ENCODE measurements at places on chromosomes 2 and 18. TPM values are rescaled to one million over a fixed set of nuclear protein-coding genes. Genes with fewer than 3 reads are reported as not detected.

- DNase-seq: no peak
These were observed 383.8 kb downstream of the NRXN1 start for GRCh38 chr2:50648041-50648700.

GRCh38 chr2:141317986-141318385 lies 812.8 kb downstream of the LRP1B start:
- no peak for DNase-seq

DNA sequence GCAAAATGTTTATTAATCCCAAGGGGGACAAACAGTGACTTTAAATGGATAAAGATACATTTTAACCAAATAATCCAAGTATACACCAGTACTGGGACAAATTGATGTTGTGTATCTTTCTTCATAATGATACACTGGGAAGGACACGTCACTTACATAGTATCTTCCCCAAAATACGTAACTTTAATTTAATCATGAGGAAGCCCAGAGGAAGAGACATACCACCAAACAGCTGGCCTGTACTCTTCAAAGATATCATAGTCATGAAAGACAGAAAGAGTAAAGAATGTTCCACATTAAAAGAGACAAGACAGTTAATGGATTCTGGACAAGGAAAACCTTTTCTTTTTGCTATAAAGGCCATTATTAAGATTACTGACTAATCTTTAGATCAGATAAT lies 37.1 kb downstream of the AGFG1 start:
- DNase-seq: no peak

DNA sequence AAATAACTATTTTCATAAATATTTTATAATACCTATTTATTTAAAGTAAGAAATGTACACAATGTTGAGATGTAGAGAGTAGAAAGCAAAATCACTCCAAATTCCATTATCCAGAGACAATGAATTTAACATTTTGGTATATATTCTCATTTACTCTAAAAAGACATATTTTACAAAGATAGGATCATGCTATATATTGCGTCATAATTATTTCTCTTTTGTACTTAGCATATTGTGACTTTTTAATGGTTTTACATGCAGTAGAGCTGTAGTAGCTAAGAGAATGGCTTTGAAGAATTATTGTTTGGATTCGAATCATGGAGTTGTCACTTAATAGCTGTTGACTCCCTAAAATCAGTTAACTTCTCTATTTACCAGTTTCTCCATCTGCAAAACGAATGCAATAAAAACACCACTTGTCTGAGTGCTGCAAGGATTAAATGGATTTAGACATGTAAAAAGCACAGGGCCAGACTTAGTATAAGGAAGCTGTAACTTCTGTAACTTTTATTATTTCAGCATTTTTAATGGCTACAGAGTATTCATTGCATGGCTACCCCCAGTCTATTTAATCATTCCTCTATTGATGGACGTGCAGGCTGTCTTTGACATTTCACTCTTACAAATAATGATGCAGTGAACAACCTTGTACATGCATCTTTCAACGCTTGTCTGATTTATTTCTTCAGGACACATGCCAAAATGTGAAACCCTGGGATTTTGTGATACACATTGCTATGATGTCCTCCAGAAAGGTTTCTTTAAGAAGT lies 33.2 kb downstream of the KCNS3 start:
- DNase-seq: no peak

Gene SGPP2
- 1.6 TPM for total RNA-seq

DNA sequence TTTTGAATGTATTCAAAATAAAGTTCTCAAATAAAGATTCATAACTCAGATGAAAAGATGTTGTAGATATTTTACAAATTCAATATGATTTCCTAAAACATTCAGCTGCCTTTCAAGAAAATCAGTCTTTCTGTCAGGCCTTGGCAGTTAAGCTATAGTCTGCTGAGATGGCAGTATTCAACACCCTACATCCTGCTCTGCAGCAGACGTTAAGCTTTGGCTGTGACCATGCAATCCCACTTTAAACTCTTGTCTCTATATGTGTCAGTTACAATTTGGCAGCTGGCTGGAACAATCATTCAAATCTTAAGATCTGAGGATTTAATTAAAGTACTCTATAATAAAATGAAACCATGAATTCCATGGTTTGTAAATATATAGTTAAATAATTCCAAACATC lies 567.3 kb upstream of the ZNF804A start:
- DNase-seq: no peak

DNA sequence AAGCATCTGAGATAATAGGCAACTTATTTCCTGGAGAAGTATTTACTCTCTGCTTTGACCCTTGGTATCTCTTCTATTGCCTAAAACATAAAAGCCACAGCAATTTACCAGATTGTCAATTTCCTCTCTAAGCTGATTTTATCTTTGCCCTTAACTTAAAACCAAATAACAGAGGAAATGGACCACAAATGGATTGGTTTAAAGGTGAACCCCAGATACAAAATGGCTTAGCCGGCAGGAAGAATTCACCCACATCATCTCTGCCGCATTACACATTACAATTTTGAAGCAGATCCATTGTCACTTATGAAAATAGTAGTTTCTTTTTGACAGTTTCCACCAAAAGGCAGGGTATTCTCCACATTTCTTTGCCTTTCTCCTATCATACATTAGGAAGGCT lies 585.8 kb upstream of the CHAC2 start:
- no peak for DNase-seq

DNA sequence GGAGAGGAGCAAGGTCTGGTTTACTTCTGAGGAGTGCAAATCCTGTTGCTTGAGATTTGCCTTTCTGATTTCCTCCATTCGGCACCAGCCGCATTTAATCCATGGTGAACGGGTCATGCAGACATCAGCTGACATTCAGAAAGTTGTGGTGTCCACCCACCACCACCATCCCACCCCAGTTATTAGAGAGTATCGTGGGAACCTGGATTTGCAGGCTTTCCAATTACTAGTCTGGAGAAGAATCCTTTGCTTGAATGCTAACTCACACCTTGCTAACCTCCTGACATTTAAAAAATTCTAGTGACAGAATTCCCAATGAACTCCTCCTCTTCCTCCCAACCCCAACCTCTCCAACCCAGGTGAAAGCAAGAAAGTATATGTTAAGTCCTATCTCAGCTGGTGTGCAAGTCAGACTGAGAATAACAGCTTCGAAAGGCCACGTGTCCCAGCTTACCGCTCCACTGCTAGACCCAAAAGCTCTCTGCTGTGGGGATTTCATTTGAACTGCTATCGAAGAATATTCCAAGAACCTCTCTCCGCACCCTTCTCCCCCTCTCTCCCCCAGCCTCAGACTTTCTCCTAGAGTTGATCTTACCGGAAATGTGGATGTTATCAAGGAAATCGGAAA lies 17.7 kb downstream of the BCL11A start:
- DNase-seq: no peak

Gene AGXT
- 0.34 TPM for total RNA-seq

DNA sequence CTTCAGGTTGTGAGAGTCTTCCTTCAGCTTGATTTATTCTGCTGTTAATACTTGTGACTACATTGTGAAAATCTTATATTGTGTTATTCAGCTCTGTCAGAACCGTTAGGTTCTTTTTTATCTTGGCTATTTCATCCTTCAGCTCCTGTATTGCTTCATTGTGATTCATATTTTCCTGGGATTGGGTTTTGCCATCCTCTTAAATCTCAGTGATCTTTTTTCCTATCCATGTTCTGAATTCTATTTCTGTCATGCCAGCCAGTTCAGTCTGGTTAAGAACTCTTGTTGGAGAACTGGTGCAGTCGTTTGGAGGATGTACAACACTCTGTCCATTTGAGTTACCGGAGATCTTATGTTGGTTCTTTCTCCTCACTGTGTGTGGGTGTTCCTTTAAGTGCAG lies 19.1 kb downstream of the MSTN start:
- no peak for DNase-seq

DNA sequence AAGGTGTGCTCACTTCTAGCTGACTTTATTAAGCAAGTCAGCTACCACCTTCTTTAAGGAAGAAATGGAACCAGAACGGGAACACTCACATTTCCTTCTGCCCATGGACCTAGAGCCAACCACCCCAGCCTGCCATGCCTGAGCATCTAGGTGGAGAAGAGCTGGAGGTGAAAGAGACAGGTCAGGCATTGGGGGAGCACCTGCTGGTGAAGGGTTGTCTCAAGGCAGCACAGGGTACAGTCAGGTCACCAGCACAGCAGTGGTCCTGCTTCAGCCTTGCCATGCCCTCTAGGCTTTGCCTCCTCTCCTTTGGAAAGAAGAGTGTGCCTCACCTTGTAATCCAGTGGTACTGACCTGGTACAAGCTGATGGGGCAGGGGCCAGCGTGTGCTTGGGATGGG lies 107.9 kb downstream of the KCNF1 start:
- DNase-seq: no peak

DNA sequence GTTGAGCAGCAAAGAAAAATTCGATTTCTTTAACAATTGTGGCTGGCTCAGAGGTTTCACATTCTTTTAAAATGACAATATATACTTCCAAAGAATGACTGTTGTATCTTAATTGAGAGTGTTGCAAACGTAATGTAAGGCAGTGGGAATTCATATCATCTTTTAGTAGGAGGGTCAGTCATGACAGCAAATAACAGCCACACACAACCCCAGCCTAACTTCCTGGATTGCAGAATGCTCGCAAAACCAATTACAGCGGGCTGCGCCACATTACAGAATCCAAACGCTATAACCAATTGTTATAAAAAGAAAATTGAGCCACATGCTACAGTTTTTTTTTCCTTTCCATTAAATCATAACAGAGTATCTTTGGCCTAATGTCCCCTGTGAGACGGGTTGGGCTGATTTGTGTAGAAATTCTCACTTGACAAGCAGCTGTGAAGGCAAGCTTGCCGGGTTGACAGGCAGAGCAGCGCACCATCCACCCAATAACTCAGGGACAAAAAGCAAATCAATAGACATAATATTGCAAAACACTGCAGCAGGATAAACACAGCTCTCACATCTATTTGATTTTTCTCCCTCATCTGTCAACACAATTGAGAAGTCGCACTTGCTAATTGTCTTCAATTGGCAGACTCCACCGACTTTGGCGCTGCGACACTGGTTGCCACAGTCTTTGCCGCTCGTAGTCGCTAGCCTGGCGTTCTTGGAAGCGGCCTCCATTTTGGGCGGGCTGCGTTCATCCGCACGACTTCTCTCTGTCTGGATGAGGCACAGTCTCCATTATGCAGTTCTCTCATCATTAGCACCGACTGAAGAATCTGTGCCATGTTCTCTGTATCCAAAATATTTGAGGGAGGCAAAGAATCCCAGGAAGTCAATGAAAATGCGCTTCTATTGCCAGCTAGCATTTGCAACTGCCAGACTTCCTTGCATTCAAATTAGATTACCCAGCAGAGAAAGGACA lies 95.0 kb upstream of the CCDC68 start:
- no peak for DNase-seq

GRCh38 chr2:143452817-143453451 lies 323.7 kb downstream of the ARHGAP15 start:
- DNase-seq: no peak

DNA sequence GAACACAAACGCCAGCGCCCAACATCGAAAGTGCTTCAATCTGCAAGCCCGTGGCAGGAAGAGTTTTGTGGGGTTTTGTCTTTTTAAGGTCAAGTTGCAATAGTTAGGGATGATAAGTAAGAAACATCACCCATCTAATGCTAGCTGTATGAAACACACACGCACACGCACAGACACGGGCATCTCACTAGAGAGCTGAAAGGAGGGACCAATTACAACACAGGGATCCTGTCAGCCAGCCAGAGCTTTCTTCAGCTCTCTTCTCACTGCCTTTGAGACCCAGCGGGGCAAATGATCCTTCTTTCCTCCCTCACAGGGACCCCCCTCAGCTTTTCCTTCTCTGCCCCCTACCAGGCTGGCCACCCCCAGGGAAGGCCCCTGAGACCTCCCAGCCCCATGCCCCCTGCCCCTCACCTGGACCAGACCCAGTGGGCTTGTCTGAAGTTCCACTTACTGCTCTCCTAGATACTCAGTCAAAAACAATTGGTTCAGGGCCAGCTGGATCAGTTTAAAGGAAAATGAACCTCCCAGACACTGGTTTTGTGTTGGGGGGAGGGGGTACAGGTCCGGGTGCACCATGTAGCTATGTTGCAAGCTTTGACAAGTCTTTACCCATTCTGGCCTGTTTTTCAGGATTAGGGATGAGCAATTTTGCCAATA lies 17.9 kb downstream of the CYP26B1 start:
- no peak for DNase-seq

DNA sequence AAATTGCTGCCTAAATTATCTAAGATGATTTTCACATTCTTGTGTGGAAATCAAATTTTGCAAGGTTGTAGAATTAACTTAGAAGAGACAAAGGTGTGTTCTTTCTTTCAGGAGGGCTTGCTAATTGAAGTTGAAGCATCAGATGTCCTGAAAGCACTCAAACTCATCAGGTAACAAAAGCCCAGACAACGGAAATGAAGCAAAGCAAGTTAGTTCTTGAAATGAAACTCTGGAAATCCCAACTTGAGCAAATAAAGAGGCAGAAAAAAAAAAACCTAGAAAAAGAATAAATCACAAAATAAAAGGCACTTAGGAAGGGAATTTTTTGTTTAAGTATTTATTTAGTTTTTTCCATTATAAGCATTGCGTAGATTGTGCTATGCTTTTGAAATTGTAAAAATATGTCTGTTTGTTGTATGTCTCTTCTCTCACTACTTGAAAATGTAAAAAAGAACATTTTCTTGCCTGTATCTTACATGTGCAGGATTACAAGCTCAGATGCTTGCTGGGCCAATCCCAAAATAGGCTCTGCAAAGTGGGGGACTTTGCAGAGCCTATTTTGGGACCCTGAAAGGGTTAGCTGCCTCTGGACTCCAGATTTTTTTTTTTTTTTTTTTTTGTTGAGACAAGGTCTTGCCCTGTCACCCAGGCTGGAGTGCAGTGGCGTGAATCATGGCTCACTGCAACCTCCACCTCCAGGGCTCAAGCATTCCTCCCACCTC lies 46.7 kb downstream of the FAM161A start:
- DNase-seq: no peak

Gene AAK1
- total RNA-seq: 32.0 TPM

DNA sequence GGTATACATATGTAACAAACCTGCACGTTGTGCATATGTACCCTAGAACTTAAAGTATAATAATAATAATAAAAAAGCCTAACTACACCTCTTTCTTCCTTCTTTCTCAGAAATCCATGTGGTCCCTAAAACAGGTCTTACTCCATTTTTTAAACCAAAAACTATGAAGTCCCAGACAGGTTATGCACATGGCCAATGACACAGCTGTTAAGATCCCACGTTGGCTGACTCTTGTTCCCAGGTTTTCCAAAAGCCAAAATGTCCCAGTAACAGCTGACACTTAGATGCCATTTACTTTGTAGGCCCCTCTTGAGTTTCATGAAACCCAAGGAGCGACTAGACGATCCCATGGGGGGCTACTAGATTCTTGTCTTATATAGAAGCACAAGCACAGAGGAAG lies 97.0 kb downstream of the KCNF1 start:
- DNase-seq: no peak

Measured in HCT116 (cell line).